ENCODE measurements at places on chromosomes 13 and 19.

DNA sequence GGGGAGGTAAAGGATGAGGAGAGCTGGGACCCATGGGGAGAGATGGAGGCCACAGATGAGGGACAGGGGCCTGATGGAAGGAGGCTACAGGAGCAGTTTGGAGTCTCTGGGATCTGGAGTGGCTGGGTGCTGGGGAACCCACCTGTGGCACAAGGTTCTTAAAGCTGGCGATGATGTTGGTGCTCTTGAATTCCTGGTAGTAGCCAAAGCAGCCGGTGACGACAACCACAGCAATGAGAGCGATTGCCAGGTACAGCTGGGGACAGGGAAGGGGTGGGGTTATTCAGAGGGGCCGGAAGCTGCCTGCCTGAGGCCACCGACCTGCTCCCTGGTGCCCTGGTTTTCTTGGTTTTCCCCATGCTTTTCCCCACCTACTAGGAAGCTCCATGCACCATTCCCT, 2.8 kb downstream of the ATP4A start:
- no peak for DNase-seq

- peak; percentile 39 for DNase-seq
Observed at GRCh38 chr19:11693505-11694499, 44.9 kb downstream of the ZNF823 start.

DNA sequence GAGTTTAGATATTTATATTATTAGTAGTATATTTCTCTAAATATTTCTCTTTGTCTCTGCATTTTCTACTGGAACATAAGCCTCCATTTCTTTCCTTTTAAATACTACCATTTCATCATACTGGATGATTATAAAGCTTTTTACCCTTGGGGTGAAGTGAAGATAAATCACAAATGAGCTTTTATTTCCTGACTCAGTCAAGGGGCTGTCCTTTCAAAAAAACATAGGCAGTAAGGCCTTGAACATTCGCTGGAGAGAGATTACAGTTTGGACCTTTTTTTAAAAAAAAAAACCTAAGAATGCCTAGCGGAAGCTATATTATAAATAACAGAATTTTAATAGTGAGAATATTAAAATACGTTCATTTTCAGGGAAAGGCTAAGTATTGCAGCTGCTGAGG, 268.8 kb upstream of the PCDH9 start:
- no peak for DNase-seq

GRCh38 chr19:308471-309205, 17.4 kb upstream of the PLPP2 start:
- DNase-seq: peak; percentile 17

- DNase-seq: no peak
Observed at GRCh38 chr13:114101358-114102130, 30.9 kb downstream of the RASA3 start.

DNA sequence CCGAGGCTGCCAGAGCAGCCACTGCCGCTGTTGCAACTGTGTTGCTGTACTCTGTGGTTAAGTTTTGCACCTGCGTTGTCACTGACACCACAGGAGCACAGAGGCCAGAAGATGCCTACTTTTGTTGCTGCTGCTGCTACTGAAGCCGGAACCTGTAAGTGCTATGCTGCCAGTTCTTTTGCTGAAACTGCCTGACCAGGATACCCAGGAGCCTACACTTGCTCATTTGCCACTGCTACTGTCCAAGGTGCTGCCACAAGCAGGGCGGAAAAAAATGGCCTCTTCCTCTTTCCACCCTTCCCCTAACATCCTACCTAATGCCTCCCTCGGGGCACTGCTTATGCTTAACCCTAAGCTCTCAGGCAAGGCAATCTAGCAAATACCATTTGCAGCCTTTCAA, 29.0 kb upstream of the NBEA start:
- peak; percentile 33 for DNase-seq

DNA sequence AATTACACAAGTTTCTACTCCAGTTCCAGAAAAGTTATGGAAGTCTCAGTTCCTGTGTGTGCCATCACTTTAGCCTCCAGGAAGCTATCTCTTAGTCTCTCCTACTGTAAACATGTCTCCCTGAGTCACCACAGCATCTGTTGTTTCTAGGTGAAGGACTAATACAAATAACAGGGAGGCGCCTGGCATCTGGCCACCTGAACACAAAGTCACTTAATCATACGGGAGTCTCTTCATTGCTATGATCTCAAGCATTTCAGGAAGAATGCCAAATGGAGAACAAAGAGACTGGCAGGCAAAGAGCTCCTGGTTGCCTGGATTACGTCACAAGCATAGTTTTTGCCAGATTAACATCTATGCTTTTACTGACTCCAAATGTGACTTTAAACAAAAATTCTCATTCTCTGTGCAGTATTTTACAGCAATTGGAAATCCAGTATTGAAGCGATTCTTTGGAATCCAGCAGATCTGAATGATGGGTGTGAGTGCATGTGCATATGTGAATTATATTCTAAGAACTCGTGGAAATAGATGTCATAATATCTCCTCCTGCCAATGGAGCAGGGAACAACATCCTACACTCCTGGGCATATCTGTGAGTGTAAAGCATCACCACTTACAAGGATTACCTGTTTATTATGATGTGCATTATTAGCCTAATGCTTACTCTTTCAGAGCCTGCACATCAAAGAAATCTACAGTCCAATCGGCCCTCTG, 572.8 kb downstream of the PCDH9 start:
- peak; percentile 79 for DNase-seq

DNA sequence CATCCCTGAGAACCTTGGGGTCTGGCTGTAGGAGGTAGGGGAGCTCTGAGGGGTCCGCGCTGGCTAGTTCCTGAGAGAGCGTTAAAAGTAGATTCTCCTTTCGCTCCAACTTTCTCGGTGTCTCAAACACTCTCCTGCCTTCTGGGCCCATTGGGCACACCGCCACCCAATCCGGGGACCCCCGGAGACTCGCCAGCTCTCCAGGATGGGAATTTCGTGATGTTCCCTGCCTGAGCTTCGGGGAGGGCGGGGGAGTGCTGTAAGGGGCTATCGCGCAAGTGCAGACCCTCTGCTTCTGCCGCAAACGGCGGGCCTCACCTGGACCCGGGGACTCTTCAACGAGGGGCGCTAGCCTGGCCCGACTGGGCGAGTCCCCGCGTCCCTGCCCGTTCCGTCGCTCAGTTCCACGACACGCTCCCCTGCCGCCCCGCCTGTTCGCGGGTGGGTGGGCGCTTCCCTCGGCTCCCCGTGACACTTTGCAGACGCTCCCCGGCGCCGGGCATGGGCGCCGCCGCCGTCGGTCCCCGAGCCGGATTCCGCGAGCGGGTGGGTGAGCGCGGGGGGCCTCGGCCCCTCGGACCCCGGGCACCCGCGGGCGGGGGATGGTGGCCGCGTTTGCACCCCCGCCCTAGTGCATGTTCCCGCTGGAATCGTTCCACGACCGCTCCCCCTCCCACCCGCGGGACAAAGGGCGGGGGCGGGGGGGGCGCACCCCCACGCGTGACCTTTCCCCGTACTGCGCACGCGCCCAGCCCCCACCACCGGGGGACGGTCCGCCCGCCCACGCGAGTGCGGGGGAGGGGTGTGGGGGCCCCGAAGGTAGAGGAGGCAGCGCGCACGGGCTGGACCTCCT, at the start of gene CCDC106:
CCDC106 (plus strand) TSS at position 481 of the 853 bp plus-strand sequence. CDS start 835 bp downstream, outside the sequence.
- DNase-seq: peak; percentile 88

- no peak for DNase-seq
Observed at GRCh38 chr13:33441015-33441414, 155.5 kb upstream of the STARD13 start.

GRCh38 chr13:25587326-25587980, 215.7 kb downstream of the ATP8A2 start:
- no peak for DNase-seq

DNA sequence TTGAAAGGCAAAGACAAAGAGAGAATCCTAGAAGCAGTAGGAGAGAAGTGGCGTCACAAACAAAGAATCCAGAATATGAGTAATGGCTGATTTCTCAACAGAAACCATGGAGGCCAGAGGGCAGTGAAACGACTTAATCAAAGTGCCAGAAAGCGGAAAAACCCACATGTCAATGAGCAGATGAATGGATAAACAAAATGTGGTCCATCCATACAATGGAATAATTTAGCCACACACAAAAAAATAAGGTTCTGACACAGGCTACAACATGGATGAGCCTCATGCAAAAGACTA, 52.2 kb upstream of the RANBP3 start:
- no peak for DNase-seq

- DNase-seq: no peak
Observed at GRCh38 chr13:104314926-104315535, 1248.8 kb upstream of the SLC10A2 start.

- no peak for DNase-seq
Observed at GRCh38 chr13:76717092-76717491, 169.1 kb downstream of the KCTD12 start.

DNA sequence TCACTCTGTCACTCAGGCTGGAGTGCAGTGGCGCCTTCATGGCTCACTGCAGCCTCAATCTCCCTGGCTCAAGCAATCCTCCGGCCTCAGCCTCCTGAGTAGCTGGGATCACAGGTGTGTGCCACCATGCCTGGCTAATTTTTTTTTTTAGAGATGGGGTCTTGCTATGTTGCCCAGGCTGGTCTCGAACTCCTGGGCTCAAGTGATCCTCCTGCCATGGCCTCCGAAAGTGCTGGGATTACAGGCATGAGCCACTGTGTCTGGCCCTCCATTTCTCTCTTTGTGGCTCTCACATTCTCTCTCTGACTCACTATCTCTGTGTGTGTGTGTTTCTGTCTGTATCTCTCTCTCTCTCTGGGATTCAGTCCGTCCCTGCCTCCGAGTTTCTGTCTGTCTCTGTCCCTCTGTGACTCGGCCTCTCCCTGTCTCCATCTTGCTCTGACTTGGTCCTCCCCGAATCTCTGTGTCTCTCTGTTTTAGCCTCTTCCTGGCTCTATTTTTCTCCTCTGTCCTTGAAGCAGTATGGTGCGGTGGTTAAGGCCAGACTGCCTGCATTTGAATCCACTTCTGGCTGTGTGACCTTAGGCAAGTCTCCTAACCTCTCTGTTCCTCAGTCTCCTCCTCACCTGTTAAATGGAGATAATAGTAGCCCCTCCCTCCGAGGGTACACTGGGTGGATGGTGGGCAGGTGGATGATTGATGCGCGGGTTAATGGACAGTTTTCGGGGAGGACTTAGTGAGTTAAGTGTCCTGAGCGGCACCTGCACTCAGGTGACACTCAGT, 11.0 kb downstream of the MEIS3 start:
- no peak for DNase-seq

- no peak for DNase-seq
Observed at GRCh38 chr19:49374665-49375434, 11.2 kb downstream of the DKKL1 start.

- DNase-seq: no peak
Observed at GRCh38 chr13:110037925-110038573, 251.7 kb upstream of the IRS2 start.

DNA sequence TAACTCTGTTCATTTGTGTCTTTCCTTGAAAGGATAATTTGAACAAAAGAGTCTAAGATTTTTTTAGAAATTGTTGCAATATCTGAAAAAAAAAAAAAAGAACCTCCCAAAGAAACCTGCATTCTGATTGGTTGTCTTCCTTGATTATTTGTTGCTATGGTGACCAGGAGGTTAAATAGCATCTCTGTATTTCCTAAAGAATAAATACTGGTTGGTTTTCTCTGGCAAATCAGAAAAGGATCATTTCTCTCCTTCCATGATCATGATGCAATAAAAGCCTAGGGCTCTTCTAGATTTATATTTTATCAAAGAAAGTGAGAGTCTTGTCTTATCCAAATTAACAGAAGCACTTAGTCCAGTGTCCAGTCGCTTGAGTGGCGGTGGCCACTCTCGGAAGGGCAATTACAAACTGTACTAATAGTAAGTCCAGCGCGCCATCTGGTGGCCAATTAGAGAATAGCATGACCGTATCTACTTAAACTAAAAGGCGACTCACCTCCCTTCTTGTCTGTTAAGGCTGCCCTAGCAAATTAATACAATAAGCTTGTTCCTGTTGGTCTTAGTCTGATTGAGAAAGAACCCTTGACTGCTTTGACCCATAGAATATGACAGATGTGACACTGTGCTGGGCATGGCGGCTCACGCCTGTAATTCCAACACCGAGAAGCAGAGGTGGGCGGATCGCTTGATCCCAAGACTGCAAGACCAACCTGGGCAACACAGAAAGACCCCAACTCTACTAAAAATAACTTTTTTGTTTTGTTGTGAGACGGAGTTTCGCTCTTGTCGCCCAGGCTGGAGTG, 47.0 kb upstream of the PNMA8B start:
- peak; percentile 86 for DNase-seq

DNA sequence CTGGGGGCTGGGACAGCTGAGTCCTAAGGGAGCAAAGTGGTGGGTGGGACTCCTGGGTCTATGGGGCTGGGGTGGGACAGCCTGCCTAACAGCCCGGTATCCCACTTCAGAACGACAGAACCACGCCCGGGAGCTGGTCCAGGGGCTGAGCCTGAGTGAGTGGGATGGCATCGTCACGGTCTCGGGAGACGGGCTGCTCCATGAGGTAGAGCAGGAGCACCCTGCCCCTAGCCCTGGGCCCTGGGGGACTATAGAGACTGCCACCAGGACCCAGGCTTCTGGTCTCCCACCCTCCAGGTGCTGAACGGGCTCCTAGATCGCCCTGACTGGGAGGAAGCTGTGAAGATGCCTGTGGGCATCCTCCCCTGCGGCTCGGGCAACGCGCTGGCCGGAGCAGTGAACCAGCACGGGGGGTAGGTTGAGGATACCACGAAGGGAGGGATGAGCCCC, 8.6 kb downstream of the SPHK2 start:
- DNase-seq: peak; percentile 22

GRCh38 chr19:6413291-6413690, 11.3 kb downstream of the KHSRP start:
- DNase-seq: no peak

- no peak for DNase-seq
Observed at GRCh38 chr13:66414066-66414800, 815.9 kb downstream of the PCDH9 start.

DNA sequence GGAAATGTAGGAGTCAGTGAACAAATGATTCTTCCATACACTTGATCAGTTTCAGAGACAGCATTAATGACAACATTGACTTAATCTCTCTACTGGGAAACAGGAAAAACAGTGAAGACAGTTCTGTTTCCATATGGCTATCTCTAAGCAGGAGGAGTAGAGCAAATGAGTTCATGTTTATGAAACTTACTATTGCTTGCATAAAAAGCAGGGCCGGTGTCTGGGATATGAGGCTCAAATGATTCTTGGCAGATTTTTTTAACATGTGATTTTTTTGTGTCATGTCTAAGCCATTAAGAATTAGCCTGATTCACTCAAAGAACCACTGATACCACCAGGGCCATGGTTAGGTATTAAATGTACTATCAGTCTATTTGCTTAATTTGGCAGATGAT, 141.9 kb downstream of the SLC7A1 start:
- DNase-seq: no peak

DNA sequence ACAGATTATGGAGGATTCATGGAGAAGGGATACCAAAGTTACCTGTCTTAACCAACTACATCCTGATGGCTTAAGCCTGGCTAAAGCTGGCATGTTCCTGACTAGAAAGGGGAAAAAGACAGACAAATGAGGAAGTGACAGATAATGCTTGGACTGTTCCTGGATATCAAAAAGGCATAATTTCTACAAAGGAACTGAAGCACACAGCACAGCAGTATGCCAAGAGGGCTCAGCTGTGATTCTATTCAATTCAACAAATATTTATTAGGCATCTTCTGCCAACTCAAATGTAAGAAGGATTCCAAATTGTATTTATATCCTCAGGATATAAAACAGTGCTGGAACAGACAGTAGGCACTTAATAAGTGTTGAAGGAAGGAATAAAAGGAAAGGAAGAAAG, 59.5 kb downstream of the KLF12 start:
- DNase-seq: no peak

- no peak for DNase-seq
Observed at GRCh38 chr19:28940751-28941500, 272.0 kb downstream of the UQCRFS1 start.

GRCh38 chr13:100447831-100448230, 140.8 kb downstream of the GGACT start:
- DNase-seq: no peak

All from right hindlimb (tissue), 1 donor.